ENCODE measurements at places on chromosomes 3 and 15.

DNA sequence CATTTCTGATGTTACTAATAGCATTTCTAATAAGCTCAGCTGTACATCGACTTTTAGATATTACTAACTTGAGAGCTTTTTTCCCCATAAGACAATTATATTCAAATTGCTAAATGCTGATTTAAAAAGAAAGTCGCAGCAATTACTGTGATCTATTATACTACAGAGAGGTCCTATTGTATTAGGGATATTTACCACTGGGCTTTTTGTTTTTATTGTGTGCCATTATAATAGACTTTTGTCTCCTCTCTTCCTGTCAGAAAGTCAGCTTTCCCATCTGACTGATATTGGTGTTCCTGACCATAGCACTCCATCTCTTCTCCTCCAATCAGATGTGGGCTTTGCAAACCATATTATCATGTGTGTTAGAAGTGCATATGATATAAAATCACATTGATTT lies 27.2 kb upstream of the RYR3 start:
- DNase-seq: no peak

- no peak for DNase-seq
Observed at GRCh38 chr15:33742800-33743199, 225.5 kb upstream of the CHRM5 start.

GRCh38 chr15:67372986-67373675 lies 118.5 kb downstream of the IQCH start:
- DNase-seq: no peak

- no peak for DNase-seq
Observed at GRCh38 chr3:114285648-114286230, 8.1 kb upstream of the TIGIT start.

DNA sequence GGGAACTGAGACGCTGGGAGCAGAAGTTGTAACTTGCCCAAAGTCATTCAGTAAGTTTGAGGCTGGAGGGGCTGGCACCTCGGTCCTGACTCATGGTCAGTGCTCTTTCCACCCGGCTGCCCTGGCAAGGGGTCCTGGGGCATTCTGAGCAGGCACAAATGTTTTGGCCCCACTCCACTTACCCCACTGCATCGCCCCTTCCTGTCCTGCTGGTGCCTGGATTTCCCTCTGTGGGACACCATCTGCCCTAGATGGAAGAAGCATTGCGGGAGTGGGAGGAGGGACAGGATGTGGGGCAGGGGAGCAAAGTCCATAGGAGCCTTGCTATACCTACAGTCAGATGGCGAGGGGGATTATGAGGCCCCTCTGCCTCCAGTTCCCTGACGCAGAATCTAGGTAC lies 4.5 kb downstream of the CORO2B start:
- no peak for DNase-seq

GRCh38 chr3:52524752-52525679 lies 8.6 kb downstream of the NT5DC2 start:
- DNase-seq: peak; percentile 78

- DNase-seq: no peak
Observed at GRCh38 chr3:47017504-47018268, 38.2 kb downstream of the NBEAL2 start.

- no peak for DNase-seq
Observed at GRCh38 chr3:15923640-15924405, 126.0 kb upstream of the ANKRD28 start.

DNA sequence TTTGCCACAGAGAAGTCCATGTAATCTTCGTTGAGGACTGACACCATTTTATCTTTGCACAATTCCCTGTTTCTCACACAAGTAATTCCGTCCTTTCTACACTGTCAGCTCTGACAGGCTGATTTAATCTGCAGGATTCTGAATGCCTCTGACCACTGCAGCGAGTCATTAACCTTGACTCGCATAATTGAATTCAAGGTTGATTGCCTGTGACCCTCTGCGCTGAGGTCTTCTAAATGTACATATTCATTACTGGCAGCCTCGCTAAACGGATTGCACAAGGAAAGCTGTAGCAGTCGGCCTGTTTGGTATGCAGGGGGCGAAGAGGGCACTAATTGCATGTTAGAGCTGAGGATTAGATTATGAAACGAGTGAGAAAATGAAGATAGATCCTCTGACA lies 147.8 kb downstream of the SHOX2 start:
- DNase-seq: no peak

GRCh38 chr15:35507932-35508638 lies 37.9 kb downstream of the DPH6 start:
- DNase-seq: no peak

DNA sequence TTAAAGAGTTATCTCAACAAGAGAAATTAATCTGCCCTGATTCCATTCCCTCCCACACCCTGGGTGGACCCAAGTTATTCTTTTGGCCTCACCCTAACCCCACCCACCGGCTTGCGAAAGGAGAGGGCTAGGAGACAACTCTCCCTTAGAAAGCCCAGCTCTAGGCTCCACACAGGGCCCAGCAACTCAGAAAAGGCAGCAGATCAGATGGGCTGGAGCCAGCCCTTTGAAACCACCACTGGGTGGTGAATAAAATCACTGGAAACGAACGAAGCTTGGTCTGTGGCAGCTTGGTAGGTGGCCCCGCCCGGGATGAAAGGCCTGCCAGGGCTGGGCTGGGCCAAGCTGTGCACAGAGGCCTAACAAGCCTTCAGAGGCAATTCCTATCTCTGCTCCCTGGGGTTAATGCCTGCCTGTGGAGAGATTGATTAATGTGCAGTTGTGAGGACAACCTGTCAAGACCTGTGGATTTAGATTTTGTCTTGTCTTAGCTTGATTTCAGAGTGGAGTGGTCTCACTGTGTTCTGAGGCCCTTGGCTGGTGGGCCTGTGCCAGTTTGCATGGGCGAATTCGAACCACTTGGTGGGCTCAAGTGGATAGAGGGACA lies 38.8 kb downstream of the BHLHE40 start:
- no peak for DNase-seq

GRCh38 chr3:139122612-139123011 lies 77.9 kb upstream of the PRR23C start:
- DNase-seq: no peak

GRCh38 chr3:141407825-141408224 lies 39.5 kb downstream of the ZBTB38 start:
- DNase-seq: no peak

GRCh38 chr15:40471105-40471807 lies 472 bp downstream of the CHST14 start:
- DNase-seq: no peak

DNA sequence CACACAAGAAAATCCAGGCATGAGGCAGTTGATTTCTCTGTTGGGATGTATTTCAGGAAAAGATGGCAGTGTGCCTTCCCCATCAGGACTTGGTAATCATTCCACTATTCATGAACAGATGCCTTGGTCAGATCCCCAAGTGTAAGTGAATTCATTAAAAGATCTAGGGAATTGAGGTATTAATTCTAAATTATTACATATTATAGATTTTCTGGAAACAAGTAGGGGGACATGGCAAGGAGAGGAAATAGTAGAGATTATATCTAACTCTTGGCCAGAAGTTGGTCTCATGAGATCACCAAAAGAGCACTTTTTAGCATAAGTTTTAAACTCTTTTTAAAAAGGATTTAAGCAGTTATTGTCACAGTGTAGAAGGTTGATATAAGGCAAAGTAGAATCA lies 74.4 kb upstream of the MDFIC2 start:
- no peak for DNase-seq

GRCh38 chr3:178139116-178139515 lies 397.1 kb upstream of the KCNMB2 start:
- no peak for DNase-seq

DNA sequence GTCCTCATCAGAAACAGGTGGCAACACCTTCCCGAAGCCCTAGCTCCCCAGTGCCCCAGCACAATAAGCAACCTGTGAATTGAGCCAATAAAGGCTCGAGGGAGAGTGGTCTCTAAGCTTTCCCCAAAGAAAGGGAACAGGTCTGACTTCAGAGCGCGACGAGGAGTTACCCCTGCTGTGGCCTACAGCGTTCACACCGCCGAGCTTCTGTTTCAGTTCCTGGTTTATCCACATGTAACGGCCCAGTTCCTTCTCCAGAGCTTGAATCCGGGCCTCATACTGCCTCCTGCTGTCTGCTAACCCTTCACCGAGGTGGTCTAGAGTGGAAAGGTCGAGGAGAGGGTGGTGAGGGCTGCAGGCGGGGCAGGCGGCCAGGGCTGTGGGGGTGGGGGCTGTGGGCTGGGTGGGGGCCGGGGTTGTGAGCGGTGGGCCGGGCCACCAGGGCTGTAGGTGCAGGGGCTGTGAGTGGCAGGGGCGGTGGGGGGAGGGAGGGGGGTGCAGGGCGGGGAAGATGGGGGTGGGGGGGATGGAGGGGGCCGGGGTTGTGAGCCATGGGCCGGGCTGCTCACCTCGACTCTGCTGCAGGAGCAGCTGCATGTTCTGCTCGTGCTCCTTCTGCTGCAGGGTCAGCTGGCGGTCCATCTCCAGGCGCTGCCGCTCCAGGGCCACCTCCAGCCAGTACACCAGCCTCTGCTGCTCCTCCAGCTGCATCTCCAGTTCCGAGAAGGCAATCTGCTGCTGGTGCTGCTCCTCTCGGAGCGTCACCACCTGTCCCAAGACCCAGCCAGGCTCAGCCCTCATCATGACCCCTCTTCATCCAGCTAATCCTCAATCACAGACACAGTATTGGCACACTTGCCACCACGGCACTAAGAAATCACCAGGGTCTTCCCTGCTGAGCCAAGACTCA lies 26.2 kb downstream of the KIF7 start:
- no peak for DNase-seq

- no peak for DNase-seq
Observed at GRCh38 chr15:80568298-80568697, 126.8 kb upstream of the ABHD17C start.

DNA sequence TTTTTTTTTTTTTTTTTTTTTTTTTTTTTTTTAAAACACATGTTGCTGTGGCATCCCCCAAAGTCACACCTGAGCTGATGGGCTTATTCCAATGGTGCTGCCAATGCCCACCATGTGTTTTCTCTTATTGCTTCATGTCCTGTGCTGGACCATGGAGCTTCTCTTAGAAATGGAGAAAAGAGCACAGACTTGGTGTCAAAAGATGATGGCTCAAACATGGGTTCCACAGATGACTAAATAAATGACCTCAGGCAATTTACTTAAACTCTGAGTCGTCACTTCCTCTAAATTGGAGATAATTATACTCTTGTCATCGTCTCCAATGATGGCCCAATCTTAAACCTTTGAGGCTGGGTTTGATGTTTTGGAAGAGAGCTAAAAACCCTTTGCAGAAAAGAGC lies 28.1 kb downstream of the CHST2 start:
- no peak for DNase-seq
